ENCODE measurements at places on chromosomes 12 and 14. TPM values are rescaled to one million over a fixed set of nuclear protein-coding genes. Genes with fewer than 3 reads are reported as not detected.

The BCL11B gene
- total RNA-seq: 2.3 TPM

GRCh38 chr12:88562846-88563582 lies 17.3 kb downstream of the KITLG start:
- no peak for DNase-seq

DNA sequence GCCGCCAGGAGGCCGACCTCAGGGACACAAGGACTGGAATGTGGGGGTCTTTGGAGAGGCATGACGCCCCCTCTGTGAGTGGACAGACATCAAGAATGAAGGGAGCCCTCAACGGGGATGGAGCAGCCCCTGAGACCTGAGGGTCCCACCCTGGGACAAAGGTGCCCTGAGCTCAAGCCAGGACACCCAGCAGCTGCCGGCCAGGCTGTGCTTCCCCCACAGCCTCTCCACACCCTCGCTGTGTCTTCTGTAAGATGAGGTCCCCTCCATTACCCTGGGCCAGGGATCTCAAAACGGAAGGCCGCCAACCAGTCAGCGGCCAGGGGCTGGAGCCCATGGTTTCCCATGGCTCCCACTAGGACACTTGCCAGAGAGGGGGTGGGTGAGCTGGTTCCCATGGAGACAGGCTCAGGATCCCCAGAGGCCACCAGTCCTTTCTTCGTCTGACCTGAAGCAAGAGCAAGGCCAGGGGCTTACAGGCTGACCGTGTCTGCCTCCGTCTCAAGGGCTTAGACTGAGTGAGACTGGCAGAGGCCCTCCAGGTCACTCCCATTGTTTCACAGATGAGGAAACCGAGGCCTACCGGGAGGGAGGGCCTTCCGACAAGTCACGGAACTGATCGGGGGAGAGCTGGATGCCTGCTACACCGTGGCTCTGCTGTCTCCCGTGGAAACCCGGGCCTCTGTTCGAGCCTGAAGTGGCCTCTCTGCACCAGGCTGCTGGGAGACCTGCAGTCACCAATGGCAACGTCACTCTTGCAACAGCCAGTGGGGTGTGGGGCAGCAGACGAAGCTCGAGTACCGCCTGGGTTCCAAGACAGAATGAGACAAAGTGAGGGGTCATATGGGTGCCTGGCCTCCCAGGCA lies 91.7 kb upstream of the DIO3 start:
- DNase-seq: no peak

DNA sequence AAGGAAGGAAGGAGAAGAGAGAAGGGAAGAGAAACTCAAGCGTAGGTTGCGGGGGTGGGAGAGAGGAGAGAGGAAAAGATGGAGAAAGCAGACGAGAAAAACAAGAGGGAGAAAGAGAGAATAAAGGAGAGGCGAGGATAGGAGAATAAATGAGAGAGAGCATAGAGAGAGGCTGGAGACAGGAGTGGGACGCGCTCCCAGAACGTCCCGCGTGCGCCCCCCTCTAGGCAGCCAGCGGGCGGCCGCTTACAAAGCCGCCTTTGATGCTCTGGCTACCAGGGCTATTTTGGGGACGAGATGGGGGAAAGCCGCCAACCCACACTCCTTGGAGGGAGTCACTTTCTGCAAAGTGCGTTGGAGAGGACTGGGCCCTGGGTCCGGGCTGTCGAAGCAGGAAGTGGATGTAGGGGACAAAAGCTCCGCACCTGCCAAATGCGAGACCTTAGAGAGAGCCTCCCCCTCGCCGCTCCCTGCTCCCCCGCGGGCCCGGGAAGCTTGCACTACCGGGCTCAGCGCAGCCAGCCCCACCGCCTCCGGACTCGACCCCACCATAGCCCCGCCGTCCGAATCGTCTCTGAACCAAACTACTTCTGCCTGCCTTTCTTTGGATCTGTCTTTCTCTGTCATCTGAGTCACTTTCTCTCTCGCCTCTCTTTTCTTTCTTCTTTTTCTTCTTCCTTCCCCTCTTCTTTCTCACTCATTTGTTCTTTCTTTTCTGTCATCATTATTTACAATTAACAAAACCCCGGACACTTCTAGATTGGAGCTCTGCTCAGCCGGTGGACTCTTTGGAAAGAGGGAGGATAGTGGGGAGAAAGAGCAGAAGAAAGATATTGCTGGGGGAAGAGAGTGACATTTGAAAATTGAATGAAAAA lies 8.0 kb downstream of the ASCL1 start:
- DNase-seq: no peak

DNA sequence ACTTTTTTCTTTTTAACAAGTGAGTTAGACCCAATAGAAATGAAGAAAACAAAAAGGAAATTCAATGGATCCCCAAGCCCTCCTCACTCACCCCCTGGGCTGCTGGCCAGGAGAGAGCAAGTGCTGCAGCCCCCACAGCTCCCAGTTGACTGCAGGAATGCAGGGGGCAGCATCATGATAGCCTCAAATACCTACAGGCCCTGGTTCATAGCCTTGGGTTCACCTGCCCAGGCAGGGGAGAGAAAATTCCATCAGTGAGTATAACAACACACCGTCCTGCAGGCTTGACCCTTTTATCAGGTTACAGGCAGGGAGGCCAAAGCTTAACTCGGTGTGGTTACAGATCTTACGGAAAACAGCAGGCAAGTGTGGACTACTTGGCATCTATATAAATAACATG lies 76.3 kb downstream of the PHLDA1 start:
- DNase-seq: no peak

- DNase-seq: no peak
Measured at GRCh38 chr12:98724384-98725155, 79.5 kb downstream of the APAF1 start.

DNA sequence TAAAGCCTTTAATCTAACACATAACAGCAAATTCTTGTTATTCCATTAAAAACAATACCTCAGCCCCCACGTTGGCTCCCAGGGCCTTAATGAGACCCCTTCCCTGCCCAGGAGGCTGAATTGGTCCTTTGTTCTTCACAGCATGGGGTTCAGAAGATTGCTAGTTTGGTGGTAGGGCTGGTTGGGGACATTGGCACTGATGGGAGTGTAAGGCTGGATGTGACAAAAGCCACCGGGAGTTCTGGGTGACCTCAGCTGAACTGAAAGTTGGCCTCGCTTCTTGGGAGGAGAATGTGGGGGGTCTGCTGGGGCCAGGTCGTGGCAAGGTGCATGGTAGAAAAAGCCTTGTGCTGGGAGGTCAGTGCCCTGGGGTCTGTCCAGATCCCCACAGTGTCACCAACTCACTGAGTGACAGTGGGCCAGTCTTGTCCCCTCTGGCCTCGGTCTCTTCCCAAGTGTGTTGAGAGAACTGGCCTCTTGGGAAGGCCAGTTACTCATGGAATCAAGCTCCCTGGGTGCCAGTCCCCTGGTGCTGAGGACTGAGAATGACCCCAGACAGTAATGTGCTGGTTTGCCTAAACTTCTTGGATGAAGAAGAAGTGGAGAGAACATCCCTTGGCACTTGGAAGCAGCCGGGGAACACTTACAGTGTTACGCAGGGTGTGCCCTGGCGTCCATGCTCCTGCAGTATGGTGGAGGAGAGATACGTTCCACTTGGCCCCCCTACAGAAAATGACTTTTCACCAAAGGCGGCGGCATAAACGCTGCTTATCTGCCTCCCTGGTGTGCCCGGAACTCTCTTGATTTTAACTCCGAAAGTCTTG lies 283.7 kb upstream of the RTL1 start:
- no peak for DNase-seq

GRCh38 chr12:108525681-108526080 lies 10.6 kb downstream of the FICD start:
- peak; percentile 55 for DNase-seq

The RPL6 gene
- total RNA-seq: 2,771 TPM

- no peak for DNase-seq
Measured at GRCh38 chr12:94678849-94679248, 28.5 kb upstream of the TMCC3 start.

DNA sequence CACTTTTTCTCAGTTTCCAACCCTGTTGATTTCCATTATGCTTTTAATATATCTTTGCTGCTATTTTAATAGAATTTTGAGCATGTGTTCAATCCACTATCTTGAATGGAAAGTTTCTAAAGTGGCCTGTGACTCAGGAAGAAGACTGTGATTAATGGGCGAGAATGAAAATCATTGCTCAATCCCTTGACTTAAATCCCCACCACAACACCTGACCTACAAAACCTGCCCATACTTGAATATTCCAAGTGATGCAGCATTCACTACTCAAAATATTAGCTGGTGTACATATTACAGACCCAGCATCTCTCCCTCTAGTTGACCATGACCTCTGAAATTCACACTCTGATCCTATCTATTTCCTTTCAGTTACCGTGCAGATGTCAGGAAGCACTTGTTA lies 1.3 kb upstream of the OAS3 start:
- DNase-seq: no peak

The KLRD1 gene
- 1.5 TPM for total RNA-seq

The FAM177A1 gene
- total RNA-seq: 50.5 TPM

- no peak for DNase-seq
Measured at GRCh38 chr14:104370256-104370870, 209.2 kb upstream of the C14orf180 start.

The SMCO2 gene
- total RNA-seq: 0.58 TPM

DNA sequence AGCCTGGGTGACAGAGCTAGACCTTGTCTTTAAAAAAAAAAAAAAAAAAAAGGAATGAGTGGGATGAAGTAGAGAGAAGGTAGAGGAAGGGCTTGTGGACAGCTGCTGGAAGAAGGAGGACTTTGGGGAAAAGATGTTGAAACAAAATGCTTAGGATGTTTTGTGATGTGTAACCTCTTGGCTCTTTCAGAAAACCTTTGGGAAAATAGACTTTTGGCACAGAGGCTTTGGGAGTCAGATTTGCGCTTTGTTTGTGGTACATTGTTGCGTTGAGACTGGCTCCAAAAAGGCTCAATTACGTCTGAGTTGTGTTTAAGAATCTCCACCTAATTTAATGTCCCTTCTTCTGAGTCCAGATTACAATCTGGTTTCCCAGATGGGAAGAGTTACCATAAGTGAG lies 32.9 kb upstream of the SPTLC2 start:
- no peak for DNase-seq

- peak; percentile 83 for DNase-seq
Measured at GRCh38 chr12:64010069-64010686, 165.7 kb downstream of the SRGAP1 start.
